ENCODE measurements at places on chromosomes 5 and 9.

DNA sequence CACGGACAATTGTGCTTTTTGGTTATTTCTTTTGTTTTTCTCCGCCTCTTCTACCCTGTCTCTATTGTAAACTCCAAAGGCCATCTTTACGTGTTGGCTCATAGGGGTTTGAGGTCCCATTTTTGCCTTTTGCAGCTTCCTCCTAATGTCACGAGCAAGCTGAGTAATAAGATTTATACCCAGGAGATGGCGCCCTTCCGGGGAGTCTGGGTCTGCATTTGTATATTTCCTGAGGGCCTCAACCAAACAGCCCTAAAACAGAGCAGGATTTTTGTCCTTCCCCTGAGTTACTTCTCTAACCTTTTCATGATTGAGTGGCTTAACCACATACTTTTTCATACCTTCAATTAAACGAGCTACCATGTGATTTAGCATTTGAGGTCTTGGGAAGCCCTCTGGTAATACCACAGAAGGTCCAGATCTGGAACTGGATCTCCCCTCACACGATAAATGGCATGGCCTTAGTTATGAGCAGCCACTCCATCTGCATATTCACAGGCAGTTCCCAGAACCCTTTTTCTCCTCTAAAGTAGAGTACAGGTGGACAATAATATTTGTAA is 11.2 kb upstream of the CFAP95 start:
- DNase-seq: no peak

GRCh38 chr9:72292256-72292682 is 72.7 kb downstream of the ZFAND5 start:
- no peak for DNase-seq

GRCh38 chr9:93003552-93004407 is 54.7 kb upstream of the SUSD3 start:
- DNase-seq: peak; percentile 66

DNA sequence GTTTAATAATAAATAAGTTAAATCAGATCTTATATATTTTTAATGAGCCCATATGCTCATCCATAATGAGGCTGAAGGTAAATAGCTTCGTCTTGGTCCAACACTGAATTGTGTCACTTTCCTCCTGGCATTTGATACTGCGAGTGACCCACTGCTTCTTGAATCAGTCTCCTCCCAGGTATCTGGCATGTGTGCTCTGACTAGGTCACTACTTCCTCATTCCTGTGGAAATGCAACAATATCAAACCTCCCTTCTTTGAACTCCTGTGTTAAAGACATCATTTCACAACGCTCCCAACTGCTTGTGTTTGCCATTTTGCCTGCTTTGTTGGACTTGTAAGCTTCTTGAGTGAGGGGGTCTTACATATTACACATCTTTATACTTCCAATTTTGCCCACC is 157.7 kb downstream of the SLC24A2 start:
- DNase-seq: no peak

- DNase-seq: no peak
These were observed 38.3 kb downstream of the LRSAM1 start for GRCh38 chr9:127489471-127490115.
